SK-MEL-5 (cell line): ENCODE measurements at places on chromosomes 16 and 17.

DNA sequence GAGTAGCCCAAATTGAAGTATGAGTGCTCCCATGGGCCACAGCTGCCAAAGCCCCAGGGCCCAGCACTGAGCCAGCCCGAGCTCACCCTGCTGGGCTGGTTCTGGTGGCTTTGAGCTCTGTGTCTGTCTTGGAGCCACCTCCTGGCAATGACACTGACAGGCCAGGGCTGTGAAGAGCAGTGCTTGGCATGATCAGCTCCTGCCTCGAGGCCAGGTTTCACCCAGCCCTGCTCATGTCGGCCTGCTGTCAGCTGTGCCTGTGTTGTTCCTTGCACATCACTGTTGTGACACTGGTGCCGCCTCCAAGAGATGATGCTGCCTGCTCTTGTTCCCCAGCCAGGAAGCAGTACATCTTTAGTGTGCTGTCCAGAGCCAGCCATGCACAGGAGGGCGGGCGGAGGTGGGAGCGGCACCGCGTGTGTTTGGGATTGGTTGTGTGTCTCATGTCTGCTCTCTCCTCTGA, 26.0 kb downstream of the PLD6 start:
- DNase-seq = no peak

DNA sequence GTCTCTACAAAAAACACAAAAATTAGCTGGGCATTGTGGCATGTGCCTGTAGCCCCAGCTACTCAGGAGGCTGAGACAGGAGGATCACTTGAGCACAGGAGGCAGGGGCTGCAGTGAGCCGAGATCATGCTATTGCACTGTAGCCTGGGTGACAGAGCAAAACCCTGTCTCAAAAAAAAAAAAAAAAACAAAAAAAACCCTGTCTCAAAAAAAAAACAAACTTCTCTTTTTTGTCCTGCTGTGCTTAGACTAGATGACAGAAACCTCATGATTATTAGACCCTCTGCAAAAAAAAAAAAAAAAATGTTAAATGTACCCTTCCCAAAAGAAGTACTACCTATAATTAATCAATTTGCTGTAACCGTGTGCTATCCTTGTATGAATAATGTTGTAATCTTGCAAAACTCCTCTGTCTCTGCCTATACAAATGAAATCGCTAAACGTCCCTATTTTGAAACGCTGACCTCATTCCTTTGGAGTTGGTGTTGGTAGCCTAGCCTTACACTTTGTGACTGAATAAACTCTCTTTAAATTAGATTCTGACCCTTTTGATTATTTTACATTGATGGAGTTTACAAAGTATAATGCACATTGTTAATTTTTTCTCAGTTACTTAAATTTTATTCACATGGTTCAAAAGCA, 13.6 kb upstream of the DHRS7B start:
- DNase-seq = no peak

GRCh38 chr16:83070416-83071209, 443.8 kb downstream of the CDH13 start:
- no peak for DNase-seq

DNA sequence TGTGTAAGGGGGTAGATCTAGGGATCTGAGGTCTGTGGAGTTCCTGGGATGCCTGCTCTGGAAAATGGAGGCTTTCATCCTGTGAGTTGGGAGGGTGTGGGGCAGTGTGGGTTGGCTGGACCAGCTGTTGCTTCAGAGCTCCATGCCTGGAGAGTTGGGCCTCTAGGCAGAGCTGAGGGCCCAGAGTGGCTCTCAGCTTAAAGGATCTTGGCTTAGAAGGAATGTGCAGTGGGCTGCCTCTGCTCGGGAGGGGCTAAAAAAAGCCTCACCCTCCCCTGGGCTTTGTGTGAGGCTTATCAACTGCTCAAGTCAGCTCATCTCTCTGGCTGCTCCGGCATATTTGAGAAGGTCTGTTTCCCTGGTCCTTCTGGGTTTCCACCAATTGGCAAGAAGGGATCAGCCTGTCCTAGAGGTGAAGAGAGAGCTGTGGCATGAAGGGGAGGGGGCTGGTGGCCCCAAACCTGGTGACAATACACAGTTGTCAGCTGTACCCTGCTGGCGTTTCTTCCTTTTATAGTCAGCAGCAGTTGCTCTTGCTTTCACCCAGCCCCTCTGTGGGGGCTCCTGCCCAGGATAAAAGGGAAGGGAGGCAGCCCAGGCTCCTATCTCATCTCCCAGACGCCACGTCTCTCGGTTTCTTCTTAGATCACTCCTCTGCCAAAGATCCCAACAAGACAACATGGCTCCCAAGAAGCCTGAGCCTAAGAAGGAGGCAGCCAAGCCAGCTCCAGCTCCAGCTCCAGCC, at the start of gene MYL4:
Gene MYL4 (plus strand): TSS at position 605 of the 745 bp plus-strand sequence. CDS start 75 bp downstream, at position 680.
- no peak for DNase-seq

DNA sequence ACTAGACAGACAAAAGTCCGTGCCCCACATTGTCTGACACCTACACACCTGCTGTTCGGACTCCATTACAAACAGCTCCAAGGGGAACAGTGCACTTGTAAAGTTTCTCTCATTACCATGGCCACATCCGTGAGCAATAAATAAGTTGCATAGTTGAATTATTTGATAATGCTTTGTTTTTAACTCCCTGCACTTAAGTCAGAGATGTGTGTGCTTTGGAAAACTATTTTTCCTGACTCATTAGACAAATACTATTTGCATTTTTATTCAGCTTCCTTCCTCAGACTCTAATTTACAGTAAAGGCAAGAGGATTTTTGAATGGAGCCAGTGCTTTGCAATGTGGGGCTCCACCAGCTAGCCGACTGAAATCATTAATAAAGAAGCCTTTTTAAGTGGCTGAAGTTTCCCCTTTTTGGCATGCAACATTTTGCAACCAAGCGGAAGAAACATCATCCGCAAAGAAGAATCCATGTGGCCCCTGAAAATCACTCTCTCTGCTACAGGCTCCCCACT, 6.5 kb upstream of the CCL2 start:
- no peak for DNase-seq

GRCh38 chr16:14321542-14321941, 250.4 kb downstream of the MRTFB start:
- DNase-seq = no peak

- no peak for DNase-seq
Measured at GRCh38 chr16:86200722-86201121, 301.8 kb downstream of the IRF8 start.

GRCh38 chr17:70137451-70138230, 31.7 kb upstream of the KCNJ2 start:
- DNase-seq = peak; percentile 98

- no peak for DNase-seq
Measured at GRCh38 chr16:68235108-68235886, 630 bp downstream of the ESRP2 start.

DNA sequence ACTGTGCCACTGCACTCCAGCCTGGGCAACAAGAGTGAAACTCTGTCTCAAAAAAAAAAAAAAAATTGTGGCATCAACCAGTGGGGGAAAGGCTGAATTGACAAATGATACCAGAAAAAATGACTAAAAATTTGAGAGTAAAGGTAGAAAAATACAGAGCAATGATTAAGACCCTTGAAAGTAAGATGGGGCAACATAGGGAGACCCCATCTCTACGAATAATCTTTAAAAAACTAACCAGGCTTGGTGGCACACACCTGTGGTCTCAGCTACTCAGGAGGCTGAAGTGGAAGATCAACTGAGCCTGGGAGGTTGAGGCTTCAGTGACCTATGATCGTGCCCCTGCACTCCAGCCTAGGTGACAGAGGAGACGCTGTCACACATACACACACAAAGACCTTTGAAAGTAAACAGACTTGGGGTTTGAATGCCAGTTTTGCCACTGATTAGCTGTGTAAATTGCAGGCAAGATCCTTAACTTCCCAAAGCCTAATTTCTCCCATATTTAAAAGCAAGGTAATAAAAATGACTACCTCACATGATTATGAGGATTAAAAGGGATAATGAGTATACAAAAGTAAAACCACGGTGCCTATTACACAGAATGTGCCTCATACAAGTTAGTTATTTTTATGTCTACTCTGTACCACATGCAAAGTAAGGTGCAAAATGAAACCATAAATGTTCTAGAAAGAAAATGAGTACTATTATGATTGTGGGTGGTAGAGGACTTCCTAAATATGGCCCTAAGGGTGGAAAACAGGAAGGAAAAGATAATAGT, 21.7 kb upstream of the PAFAH1B1 start:
- no peak for DNase-seq

DNA sequence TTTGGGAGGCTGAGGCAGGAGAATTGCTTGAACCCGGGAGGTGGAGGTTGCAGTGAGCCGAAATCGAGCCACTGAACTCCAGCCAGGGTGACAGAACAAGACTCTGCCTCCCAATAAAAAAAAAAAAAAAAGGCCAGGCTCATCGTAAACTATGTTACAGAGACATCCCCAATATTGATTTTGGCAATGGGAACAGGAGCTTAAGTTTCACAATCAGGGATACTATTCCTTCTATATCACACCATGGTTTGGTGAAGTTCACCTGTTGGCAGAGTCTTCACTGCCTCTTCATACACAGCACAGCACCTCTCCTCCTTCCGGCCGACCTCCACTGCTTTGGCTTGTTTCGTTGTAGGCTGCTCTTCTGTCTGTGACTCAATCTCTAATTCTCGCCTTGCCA, 21.2 kb downstream of the UTP6 start:
- no peak for DNase-seq

DNA sequence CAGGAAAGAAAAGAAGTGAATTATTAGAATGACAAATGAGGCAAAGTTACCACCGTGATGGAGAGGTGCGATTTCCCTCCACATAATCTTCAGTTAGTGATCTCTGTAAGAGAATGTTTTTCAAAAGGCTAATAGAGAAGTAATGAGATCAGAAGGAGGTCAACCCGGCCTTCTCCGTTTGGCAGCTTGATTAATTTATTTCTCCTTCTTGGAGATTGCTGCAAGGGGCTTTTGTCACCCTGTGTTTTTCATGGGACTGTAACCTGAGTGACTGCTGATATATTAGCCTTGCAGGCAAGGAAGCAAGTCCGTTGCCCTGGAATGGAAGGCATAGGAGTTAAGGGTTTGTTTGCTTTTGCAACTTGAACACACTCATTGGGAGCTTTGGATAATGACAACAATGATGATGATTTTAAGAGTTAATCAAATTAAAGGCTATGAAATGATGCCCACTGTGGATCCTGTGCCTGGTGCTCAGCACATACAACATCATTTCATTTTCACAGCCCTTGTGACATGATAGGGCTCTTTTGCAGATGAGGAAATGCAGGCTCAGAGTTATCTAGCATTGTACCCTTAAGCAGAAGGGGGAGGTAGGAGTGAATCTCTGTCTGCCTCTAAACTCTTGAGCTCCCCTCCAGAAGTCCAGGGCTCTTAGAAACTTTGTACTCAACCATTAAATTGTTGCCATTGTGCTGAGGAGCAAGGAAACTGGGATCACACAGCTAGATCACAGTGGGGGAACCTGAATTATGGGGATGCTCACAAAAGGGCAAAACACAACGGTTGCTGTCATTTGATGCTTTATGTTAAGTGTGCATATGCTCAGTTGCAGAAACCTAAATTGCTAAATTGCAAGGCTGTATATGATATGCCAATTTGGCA, 226.3 kb downstream of the WWOX start:
- no peak for DNase-seq

DNA sequence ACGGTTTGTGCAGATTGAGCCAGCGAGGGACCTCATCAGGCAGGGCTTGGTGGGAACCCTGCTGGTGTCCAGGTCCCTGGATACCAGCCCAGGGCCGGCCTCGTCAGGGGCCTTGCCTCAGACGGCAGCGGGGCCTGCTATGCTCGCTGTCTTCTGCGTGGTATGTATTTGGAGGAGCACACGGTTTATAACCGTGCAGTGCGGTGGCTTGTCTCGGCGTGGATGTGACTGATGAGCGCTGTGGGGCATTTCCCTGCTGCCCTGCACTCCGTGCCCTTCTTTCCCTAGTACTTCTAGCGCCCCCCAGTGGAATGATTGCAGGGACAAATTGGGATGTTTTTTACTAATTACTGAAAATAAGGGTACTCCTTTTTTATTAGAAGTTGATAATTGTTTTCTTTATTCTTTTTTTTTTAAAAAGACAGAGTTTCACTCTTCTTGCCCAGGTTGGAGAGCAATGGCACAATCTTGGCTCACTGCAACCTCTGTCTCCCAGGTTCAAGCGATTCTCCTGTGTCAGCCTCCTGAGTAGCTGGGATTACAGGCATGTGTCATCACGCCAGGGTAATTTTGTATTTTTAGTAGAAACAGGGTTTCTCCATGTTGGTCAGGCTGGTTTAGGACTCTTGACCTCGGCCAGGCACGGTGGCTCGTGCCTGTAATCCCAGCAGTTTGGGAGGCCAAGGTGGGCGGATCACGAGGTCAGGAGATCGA, 15.3 kb downstream of the TBCD start:
- peak; percentile 66 for DNase-seq

GRCh38 chr16:2948807-2949704, 15.0 kb upstream of the KREMEN2 start:
- no peak for DNase-seq

GRCh38 chr17:31112001-31112661, 17.4 kb downstream of the NF1 start:
- DNase-seq = no peak

DNA sequence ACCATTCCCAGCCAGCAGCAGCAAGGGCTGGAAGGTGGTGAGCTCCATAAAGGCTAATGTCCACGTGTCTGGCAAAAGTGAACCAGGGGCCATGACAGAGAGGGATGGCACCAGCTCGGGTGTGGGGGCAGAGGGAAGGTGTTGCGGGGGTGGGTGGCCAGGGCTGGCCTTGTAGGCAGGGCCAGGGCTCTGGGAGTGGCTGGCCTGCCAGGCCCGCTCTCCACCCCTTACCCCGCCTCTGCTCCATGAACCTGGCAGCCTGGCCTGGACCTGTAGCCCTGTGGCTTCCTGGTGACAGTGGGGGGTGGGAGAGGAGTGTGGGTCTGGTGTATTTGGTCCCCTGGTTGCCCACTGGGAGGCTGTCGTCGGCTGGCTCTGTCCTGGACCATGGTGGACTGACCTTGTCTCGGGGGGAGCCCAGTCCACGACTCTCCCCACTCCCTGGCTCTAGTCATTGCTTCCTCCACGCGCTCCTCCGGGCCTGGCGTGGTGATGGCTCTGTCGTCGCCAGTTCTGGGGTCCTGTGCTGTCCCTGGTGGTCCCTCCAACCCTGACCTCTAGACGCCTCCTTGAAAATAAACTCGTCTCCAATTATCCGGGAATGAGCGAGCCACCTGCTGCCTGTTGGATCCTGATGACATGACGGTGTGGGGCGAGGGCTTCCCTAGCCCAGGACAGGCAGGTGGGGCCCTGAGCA, 50.0 kb downstream of the ENGASE start:
- no peak for DNase-seq

GRCh38 chr17:67746704-67747571, 29.2 kb downstream of the NOL11 start:
- DNase-seq = no peak

- DNase-seq = no peak
Measured at GRCh38 chr17:46730679-46731078, 87.8 kb downstream of the WNT3 start.
